Activated T-cell treated with anti-CD3 and anti-CD28 coated beads, Interleukin-2, amount 50 U/mL, for 24 hours (primary cell): ENCODE measurements at places on chromosomes 1 and 21.

DNA sequence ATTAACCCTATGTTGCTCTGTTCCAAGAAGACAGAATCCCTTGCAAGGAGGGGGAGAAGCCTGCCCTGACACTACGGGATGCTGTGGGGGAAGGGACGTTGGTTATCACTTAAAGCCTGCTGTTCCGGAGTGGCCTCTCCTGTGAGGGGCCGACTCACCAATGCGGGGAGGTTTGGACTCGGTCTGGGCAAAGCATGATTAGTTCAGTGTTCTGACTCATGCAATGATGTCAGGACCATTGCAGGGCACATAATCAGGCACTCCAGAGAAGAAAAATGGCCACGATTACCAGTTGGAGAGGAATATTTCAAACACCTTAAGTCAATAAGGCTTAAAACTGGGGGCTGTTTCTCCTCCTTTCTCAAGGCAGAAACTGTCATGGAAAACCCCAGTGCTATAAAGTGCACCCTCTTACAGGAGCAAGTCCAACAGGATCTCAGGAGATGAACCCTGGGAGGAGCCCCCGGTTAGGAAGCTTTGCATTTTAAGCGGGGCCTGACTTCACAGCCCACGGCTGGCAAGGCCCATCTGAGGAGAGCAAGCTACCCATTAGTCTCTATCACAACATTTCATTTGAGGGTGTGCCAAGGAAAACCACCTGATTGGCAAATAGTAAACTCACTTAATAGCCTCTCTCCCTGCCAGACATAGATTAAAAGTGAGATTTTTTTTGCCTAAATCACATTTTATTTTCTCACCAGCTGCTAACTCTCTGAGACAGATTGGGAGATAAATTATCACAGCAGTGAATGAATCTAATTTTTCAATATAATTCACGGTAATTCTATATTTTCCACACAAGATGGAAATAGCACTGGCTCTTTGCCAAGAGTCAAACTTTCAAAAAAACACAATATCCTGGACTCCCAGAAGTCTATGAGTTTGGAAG lies 202.5 kb downstream of the C1orf94 start:
- no peaks in the 10 kb centered on the region for H3K36me3 ChIP-seq
- peaks cover 65% of the 10 kb centered on the region for H3K27me3 ChIP-seq
- DNase-seq: no peak
- H3K4me3 ChIP-seq: no peak overlapping the region
- no peaks in the 10 kb centered on the region for H3K4me1 ChIP-seq

GRCh38 chr1:3834701-3835100 lies 22.3 kb downstream of the CEP104 start:
- H3K27me3 ChIP-seq: no peaks in the 10 kb centered on the region
- no peaks in the 10 kb centered on the region for H3K4me1 ChIP-seq
- peaks cover 90% of the 10 kb centered on the region for H3K36me3 ChIP-seq
- no peak for DNase-seq

DNA sequence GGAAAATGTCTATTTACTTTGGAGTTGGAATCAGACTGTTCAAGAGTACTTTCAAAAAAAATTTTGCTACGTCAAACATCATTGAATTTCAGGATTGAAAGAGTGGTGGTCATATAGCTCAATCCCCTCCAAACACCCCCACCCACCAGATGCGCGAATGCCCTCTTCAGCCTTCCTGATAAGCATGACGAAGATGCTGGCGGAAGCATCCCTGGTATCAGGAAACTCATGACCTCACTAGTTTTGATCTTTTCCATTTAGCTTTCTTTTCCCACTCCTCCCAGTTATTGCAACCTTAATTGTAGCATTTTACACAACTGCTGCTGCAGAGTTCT lies 104.4 kb downstream of the LEPR start:
- DNase-seq: no peak
- peaks cover 48% of the 10 kb centered on the region for H3K27me3 ChIP-seq
- no peaks in the 10 kb centered on the region for H3K36me3 ChIP-seq
- H3K4me1 ChIP-seq: peaks cover 7% of the 10 kb centered on the region
- no peak overlapping the region for H3K27ac ChIP-seq
- peak overlapping the region; percentile 50 for H3K4me3 ChIP-seq

- DNase-seq: no peak
- H3K36me3 ChIP-seq: no peaks in the 10 kb centered on the region
Observed at GRCh38 chr1:109850194-109850593, 60.5 kb upstream of the CSF1 start.

- H3K36me3 ChIP-seq: peaks cover 20% of the 10 kb centered on the region
- no peak overlapping the region for H3K4me3 ChIP-seq
- H3K27ac ChIP-seq: no peak overlapping the region
- H3K27me3 ChIP-seq: no peaks in the 10 kb centered on the region
Observed at GRCh38 chr1:6888268-6888667, 103.0 kb downstream of the CAMTA1 start.

DNA sequence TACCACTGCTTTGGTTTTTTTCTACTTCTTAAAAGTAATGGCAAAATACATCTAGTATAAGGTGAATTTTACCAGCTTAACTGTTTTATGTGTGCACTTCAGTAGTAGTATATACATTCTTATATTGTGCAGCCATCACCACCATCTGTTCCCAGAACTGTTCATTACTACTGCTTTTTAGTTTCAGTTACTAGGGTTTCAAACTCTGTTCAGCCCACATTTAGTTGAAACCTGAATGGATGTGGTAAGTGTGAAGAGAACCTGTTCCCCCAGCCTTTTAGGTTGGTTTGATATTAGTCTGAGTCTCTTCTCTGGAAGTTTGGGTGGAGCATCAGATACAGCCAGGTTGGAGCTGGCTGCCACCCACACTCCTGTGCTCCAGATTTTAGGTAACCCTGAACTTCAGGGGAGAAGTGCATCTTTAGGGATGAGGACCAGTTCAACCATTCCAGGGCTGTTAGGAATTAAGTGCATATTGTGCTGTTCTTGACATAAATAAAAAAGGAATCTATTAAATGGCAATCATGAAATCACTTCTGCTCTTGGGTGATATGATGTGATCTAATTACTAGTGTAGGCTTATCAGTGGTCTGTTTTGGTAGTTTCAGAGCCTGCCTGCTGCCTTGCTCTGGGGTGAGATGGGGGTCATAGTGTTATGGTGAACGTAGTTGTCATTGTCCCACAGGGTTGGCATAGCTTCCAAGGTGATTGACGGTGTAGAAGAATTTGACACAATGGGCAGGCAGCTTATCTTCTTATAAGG lies 32.1 kb downstream of the URB2 start:
- H3K27ac ChIP-seq: peak overlapping the region; percentile 78
- H3K27me3 ChIP-seq: no peaks in the 10 kb centered on the region
- peaks cover 26% of the 10 kb centered on the region for H3K4me1 ChIP-seq
- no peak overlapping the region for H3K4me3 ChIP-seq
- peaks cover 70% of the 10 kb centered on the region for H3K36me3 ChIP-seq
- no peak for DNase-seq

DNA sequence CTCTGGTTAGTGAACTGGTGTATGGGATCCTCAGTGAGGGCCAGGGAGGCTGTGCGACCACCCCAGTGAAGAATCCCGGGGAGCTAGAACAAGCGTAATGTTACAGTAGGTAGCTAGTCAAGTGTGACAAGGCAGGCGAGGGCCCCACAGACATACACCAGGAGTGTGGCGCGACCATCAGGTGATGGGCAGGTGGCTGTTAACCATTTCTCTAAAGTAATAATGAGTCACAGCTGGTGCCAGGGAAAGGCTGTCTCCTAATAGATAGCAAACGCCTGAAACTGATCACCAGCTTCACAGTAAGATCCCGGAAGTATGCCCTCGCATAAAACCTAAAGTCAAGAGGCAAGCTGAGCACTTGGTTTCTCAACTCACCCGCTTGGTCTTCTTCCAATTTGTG lies 40.5 kb upstream of the TARBP1 start:
- no peaks in the 10 kb centered on the region for H3K36me3 ChIP-seq
- DNase-seq: no peak
- H3K4me3 ChIP-seq: no peak overlapping the region

- H3K27me3 ChIP-seq: peaks cover 44% of the 10 kb centered on the region
- H3K4me3 ChIP-seq: no peak overlapping the region
Observed at GRCh38 chr1:26153966-26154532, 4.8 kb upstream of the FAM110D start.

GRCh38 chr1:145926686-145927062 lies 610 bp downstream of the RBM8A start:
- H3K4me1 ChIP-seq: peaks cover 32% of the 10 kb centered on the region
- peak; percentile 75 for DNase-seq
- no peaks in the 10 kb centered on the region for H3K27me3 ChIP-seq
- H3K36me3 ChIP-seq: peaks cover 37% of the 10 kb centered on the region

GRCh38 chr1:154746622-154747299 lies 123.3 kb downstream of the KCNN3 start:
- DNase-seq: no peak
- peak overlapping the region; percentile 93 for H3K27ac ChIP-seq
- H3K4me1 ChIP-seq: peaks cover 82% of the 10 kb centered on the region
- no peaks in the 10 kb centered on the region for H3K36me3 ChIP-seq
- no peaks in the 10 kb centered on the region for H3K27me3 ChIP-seq

DNA sequence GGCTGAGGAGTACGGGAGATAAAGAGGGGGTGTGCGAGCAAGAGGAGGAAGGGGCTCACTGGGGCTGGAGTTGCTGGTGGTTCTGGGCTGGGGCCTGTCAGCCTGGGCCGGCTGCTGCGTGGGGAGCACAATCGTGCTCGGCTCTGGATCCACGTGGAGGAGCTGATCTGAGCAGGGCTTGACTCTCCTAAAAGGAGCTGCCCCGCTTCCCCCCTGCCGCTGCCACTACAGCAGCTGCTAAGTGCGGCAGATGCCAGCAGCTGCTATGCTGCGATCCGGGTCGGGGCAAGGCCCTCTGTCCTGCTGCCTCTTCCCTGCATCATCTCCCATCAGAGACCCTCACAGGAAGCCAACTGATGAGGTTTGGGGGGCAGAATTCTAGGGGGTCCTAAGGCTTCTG lies 165.9 kb downstream of the PCBP3 start:
- no peak overlapping the region for H3K27ac ChIP-seq
- DNase-seq: no peak
- H3K36me3 ChIP-seq: peaks cover 3% of the 10 kb centered on the region
- peaks cover 3% of the 10 kb centered on the region for H3K27me3 ChIP-seq
- no peak overlapping the region for H3K4me3 ChIP-seq
- peaks cover 4% of the 10 kb centered on the region for H3K4me1 ChIP-seq

- H3K27me3 ChIP-seq: peaks cover 92% of the 10 kb centered on the region
- H3K4me3 ChIP-seq: no peak overlapping the region
Observed at GRCh38 chr1:20477348-20478056, 8.5 kb downstream of the CAMK2N1 start.

- H3K36me3 ChIP-seq: peaks cover 27% of the 10 kb centered on the region
- H3K4me3 ChIP-seq: peak overlapping the region; percentile 86
- H3K4me1 ChIP-seq: peaks cover 36% of the 10 kb centered on the region
- H3K27me3 ChIP-seq: no peaks in the 10 kb centered on the region
Observed at GRCh38 chr1:50959303-50959912, 659 bp downstream of the FAF1 start.

- H3K4me3 ChIP-seq: no peak overlapping the region
- H3K27ac ChIP-seq: no peak overlapping the region
- no peaks in the 10 kb centered on the region for H3K36me3 ChIP-seq
- H3K4me1 ChIP-seq: no peaks in the 10 kb centered on the region
- no peak for DNase-seq
Observed at GRCh38 chr1:195789321-195789720, 818.9 kb downstream of the KCNT2 start.

- H3K27ac ChIP-seq: no peak overlapping the region
- no peak overlapping the region for H3K4me3 ChIP-seq
- peaks cover 12% of the 10 kb centered on the region for H3K27me3 ChIP-seq
- no peaks in the 10 kb centered on the region for H3K36me3 ChIP-seq
Observed at GRCh38 chr1:55364216-55364615, 149.1 kb upstream of the USP24 start.

DNA sequence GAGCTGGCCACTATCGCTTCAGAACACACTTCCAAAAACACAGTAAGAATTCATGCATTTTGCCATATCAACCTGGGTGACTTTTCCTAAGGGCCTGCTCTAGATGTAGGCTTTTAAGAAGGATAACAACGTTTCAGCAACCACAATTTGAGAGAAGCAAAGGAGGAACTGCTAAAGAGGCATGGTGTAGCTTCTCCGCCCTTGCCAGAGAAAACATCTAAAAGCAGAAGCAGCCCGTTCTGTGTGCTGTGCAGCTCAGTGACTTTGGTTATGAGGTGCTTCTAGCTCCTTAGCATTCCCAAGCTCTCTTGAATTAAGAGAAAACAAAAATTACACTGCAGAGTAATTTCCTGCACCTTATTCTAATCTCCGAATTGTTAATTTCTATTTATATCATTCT lies 2.7 kb downstream of the PER3 start:
- H3K27me3 ChIP-seq: no peaks in the 10 kb centered on the region
- no peak overlapping the region for H3K4me3 ChIP-seq
- peaks cover 46% of the 10 kb centered on the region for H3K36me3 ChIP-seq
- H3K27ac ChIP-seq: no peak overlapping the region

- no peaks in the 10 kb centered on the region for H3K4me1 ChIP-seq
- H3K27ac ChIP-seq: no peak overlapping the region
- H3K36me3 ChIP-seq: no peaks in the 10 kb centered on the region
- DNase-seq: no peak
Observed at GRCh38 chr1:191022856-191023255, 545.2 kb upstream of the BRINP3 start.

- peak overlapping the region; percentile 61 for H3K27ac ChIP-seq
- peaks cover 10% of the 10 kb centered on the region for H3K4me1 ChIP-seq
- H3K4me3 ChIP-seq: no peak overlapping the region
- peaks cover 66% of the 10 kb centered on the region for H3K36me3 ChIP-seq
Observed at GRCh38 chr21:42839271-42840231, 39.8 kb downstream of the WDR4 start.

GRCh38 chr1:171563675-171564074 lies 58.4 kb upstream of the MYOCOS start:
- peaks cover 4% of the 10 kb centered on the region for H3K4me1 ChIP-seq
- H3K36me3 ChIP-seq: peaks cover 44% of the 10 kb centered on the region
- DNase-seq: no peak
- H3K27me3 ChIP-seq: no peaks in the 10 kb centered on the region

- H3K4me1 ChIP-seq: peaks cover 10% of the 10 kb centered on the region
- no peaks in the 10 kb centered on the region for H3K27me3 ChIP-seq
- no peaks in the 10 kb centered on the region for H3K36me3 ChIP-seq
- no peak for DNase-seq
- no peak overlapping the region for H3K4me3 ChIP-seq
- no peak overlapping the region for H3K27ac ChIP-seq
Observed at GRCh38 chr1:12215118-12215961, 14.5 kb upstream of the VPS13D start.

- H3K36me3 ChIP-seq: no peaks in the 10 kb centered on the region
- DNase-seq: no peak
- peak overlapping the region; percentile 61 for H3K4me3 ChIP-seq
- no peaks in the 10 kb centered on the region for H3K27me3 ChIP-seq
- peak overlapping the region; percentile 89 for H3K27ac ChIP-seq
Observed at GRCh38 chr1:175209493-175209921, 16.9 kb upstream of the KIAA0040 start.

DNA sequence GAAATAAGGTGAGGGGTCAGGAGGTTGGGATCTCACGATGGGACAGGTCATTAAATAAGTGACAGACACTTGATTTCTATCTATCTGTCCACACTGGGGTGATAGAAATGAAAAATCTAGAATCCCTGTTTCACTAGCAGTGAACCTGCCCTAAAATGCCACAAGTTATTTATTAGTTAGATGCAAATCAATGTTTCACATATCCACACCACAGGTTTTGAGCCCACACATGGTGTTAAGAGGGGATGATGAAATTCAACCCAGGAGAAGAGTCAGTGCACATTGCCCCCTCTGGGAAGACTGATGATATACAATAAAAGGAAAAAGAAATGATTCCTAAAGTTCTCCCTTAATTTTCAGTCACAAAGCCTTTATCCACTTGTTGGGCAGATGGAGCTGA lies 10.1 kb upstream of the NTPCR start:
- DNase-seq: no peak
- H3K36me3 ChIP-seq: no peaks in the 10 kb centered on the region
- no peak overlapping the region for H3K4me3 ChIP-seq
- peaks cover 8% of the 10 kb centered on the region for H3K27me3 ChIP-seq
- no peak overlapping the region for H3K27ac ChIP-seq
